Kidney epithelial cell (primary cell): ENCODE measurements at places on chromosomes 6 and 20. TPM values are rescaled to one million over a fixed set of nuclear protein-coding genes. Genes with fewer than 3 reads are reported as not detected.

GRCh38 chr6:43396408-43397149, 27.1 kb upstream of the ZNF318 start:
- DNase-seq: no peak

- no peak for DNase-seq
Measured at GRCh38 chr6:157221049-157221816, 102.1 kb downstream of the TMEM242 start.

GRCh38 chr20:51419646-51420045, 122.9 kb downstream of the NFATC2 start:
- DNase-seq: no peak

- no peak for DNase-seq
Measured at GRCh38 chr6:76035713-76036112, 36.7 kb downstream of the IMPG1 start.

DNA sequence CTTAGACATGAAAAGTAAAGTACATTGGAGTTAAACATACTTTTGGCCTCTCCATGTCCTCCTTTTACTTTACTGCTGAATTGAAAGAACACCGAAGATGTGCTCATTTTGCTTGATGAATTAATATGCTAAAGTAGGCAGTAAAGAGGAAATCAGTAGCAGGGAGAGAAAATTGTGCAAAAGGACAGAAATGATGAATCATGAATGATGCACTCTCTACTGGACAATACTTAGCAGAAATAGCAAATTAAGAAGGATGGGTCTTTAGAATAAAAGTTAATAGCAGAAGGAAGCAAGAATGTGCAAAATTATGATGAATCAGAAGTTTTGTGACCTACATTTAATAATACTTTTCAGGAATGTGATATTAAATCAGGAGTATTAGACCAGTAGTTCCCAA, 8.4 kb upstream of the SPINT3 start:
- DNase-seq: no peak

- no peak for DNase-seq
Measured at GRCh38 chr20:63129991-63130657, 85.8 kb downstream of the YTHDF1 start.

- DNase-seq: no peak
Measured at GRCh38 chr6:5837323-5837722, 169.4 kb downstream of the NRN1 start.

DNA sequence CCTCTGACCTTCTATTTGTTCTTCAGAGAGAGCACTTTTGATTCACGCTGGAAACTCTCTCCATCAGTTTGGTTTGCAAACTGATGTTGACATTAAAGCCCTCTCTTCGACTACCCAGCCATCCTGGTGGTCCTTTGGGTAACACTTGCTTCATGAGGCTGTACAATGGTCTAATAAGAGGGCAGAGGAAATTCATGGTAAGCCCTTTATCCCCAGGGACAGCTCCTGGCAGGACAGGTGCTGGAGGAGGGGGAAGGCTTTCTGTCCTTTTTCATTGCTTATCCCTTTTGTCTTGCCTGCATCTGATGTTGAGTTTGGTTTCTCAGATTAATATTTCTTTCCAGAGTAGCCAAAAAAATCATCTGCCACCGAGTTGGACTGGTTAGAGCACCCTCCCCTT, 52.1 kb upstream of the CD93 start:
- DNase-seq: no peak

DNA sequence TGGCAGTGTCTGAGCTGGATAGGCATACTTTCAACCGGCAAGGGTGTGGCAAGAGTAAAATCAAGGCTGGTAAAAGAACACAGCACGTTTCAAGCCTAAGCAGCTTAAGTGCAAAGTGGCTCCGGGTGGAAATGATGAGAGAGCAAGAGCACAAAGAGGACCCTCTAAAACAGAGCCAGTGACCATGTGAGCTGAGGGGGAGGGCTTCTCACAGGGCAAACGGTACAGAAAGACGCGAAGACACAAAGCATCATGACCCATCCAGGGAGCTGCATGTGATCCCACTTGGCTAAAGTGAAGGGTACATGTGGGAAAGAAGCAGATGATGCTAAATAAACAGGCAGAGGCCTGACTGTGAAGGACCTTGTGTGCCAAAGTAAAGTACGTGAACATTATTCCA, 25.7 kb downstream of the FKBP5 start:
- no peak for DNase-seq

DNA sequence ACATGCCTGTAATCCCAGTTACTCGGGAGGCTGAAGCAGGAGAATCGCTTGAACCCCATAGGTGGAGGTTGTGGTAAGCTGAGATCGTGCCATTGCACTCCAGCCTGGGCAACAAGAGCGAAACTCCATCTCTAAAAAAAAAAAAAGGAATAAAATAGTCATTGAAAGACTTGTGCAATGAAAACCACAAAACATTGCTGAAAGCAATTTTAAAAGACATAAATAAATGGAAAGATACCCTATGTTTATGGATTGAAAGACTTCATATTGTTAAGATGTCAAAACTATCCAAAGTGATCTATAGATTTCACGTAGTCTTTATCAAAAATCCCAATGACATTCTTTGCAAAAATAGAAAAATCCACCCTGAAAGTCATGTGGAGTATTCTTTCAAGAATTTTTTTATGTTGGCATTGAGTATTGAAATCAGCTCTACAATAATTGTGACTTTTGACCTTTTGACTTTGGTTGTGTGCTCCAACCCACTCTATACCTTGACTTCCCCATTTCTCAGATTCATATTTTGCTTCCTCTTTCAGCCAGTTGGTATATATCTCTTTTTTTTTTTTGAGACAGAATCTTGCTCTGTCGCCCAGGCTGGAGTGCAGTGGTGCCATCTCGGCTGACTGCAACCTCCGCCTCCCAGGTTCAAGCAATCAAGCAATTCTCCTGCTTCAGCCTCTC, 45.5 kb upstream of the SLC23A2 start:
- DNase-seq: no peak

GRCh38 chr20:24999568-24999967, 7.0 kb upstream of the APMAP start:
- DNase-seq: no peak

HLA-DOA gene
- total RNA-seq: 0.71 and 1.6 TPM in 2 replicates

DEFB129 gene
- not detected in 2 replicates for total RNA-seq

MUC21 gene
- not detected in 2 replicates for total RNA-seq

SEL1L2 gene
- total RNA-seq: not detected in 2 replicates

LCA5 gene
- total RNA-seq: 5.1 and 7.0 TPM in 2 replicates

EBF4 gene
- total RNA-seq: 8.1 and 9.7 TPM in 2 replicates

PSMB9 gene
- 23.0 and 24.6 TPM in 2 replicates for total RNA-seq

CCDC170 gene
- 0.14 TPM in 1 of 2 replicates, not detected in the other for total RNA-seq

ANKRD6 gene
- total RNA-seq: 10.0 and 15.4 TPM in 2 replicates
